ENCODE measurements at places on chromosomes 5 and 9.

GRCh38 chr5:69493396-69494133, 975 bp downstream of the OCLN start:
- DNase-seq: no peak

DNA sequence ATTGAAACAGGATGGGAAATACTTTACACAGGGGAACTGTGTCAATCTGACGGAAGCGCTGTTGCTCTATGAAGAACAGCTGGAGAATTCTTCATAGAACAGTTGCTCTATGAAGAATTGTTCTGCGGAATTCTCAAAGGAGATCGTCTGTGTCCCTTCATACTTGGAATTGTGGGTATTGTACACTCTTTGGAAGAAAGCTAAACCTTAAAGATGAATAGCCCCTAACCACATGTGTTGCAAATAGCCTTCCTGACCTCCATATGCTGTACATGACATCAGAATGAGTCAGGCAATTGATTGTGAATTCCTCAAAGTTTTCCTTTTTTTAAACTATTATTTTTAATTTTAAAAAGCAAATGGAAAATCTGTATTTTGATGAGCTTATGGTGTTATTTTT, 15.6 kb downstream of the NIM1K start:
- no peak for DNase-seq

DNA sequence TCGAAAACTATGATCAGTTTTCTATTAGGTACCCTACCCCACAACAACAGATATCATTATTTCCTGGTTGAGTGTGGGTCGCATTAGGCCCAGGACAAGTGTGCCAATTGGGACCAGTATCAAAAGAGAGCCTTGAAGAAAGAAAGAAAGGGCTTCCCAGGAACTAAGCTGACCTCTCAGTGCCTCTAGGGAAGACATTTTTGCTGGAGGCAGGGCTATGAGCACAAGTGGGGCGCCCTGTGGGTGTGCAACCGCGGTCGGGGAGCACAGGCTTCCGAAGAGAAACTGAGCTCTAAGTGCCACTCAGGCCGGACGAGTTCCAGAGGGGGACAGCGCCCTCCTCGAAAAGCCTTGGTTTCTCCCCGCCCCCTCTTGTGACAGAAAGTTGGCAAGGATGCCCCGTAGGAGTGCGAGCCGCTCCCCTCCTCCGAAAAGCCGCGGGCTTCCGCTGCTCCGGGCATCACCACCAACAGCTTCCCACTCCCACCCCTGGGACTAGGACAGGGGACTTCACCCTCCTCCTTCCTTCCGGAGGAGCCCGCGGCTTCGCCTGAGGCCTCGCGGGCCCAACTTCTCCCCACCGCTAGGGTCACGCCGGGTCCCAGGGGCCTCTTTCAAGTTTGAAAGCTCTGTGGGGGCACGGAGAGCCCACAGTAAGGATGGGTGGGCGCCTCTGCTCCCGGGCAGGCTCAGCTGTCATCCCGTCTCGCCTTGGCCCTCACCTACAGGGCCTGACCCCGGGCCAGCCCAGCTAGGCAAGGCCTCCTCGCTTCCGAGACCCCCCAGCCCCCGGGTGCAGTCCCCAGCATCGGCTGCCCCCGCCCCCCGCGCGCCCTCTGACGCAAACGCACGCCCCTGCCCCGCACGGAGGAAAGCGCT, 2.0 kb downstream of the NR2F1-AS1 start:
- DNase-seq: no peak

- DNase-seq: no peak
Observed at GRCh38 chr5:67774267-67774552, 441.3 kb upstream of the PIK3R1 start.

Measured in HFF-Myc (cell line).